Progenitor cell of endocrine pancreas (in vitro differentiated cells): ENCODE measurements at places on chromosomes 6 and 20.
A peak's percentile ranks its signal among the peaks of the same experiment; 100 is the strongest.

- peak overlapping the region; percentile 47 for H3K27ac ChIP-seq
- peaks cover 14% of the 10 kb centered on the region for H3K27me3 ChIP-seq
- H3K4me1 ChIP-seq = no peaks in the 10 kb centered on the region
- no peaks in the 10 kb centered on the region for H3K36me3 ChIP-seq
Observed at GRCh38 chr6:157575436-157576145, 194.6 kb downstream of the ZDHHC14 start.

DNA sequence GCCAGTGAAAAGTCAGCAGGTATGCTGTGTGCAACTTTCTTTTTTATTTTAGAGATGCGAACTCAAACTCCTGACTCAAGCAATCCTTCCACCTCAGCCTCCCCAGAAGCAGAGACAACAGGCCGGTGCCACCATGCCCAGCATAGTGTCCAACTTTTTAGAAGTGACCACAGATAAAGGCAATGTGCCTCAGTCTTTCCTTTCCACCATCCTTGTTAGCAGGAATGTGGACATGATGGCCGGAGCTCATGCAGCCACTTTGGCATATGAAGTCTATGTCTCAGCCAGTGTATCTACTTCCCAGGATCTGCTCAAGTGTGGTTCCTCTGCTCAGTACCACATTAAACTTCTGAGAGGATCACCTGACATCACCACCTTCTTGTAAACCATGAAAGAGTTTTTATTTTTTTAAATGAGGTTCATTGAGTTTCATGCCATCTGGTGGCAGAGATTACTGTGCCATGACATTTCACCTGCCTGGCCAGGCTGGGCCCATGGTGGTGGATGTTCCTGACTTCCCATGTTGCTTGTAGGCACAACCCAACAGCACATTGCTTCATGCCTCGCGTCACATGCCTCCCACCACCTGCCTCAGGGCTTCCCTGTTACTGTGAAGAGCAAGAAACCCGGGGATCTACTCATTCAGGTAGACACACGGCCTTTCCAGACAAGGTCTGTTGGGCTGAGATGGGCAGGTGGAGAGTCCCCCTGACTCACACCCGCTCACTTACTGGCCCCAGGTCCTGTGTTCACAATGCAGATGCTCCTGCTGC lies 216.5 kb downstream of the LY86 start:
- DNase-seq = no peak
- H3K27ac ChIP-seq = no peak overlapping the region
- H3K4me3 ChIP-seq = no peak overlapping the region
- no peaks in the 10 kb centered on the region for H3K36me3 ChIP-seq

- no peak overlapping the region for H3K4me3 ChIP-seq
- peaks cover 10% of the 10 kb centered on the region for H3K4me1 ChIP-seq
- DNase-seq = no peak
- H3K27me3 ChIP-seq = no peaks in the 10 kb centered on the region
- peaks cover 4% of the 10 kb centered on the region for H3K36me3 ChIP-seq
Observed at GRCh38 chr20:20697325-20697845, 15.1 kb downstream of the RALGAPA2 start.

DNA sequence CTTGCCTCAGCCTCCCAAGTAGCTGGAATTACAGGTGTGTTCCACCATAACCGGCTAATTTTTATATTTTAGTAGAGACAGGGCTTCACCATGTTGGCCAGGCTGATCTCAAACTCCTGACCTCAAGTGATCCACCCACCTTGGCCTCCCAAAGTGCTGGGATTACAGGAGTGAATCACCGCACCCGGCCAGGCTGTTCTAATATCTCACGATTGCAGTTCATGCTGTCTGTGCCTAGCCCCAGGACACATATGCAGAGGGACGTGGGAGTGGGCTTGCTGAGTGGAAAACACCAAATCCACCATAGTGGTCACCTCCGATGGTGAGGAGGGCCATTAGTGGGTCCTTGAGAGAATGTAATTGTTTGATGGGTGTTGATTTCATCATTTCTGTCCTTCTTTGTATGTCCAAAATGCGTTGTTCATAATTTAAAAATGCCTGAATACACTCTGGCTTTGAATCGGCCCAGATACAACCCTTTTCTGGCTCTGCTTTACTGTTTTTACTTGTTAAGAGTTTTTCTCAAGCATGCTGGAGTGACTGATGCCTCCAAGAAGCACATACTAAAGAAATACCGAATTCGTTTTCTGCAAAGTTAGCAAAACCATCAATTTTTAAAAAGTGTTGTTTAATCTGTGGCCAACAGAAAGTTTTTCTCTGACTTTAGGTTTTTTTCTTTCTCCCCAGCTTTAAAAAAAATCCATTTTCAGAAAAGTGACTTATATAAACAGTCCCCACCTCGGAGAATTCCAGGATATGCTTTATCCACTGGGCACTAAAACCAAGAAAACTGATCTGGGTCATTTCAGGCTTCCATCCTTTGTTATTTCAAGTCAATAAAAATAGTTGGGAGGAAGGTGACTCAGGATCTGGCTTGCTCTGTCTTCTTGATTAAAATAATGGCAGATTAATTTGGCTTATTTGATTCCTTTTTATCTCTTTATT lies 18.8 kb upstream of the RALGAPA2 start:
- H3K36me3 ChIP-seq = no peaks in the 10 kb centered on the region
- H3K4me3 ChIP-seq = no peak overlapping the region
- no peak overlapping the region for H3K27ac ChIP-seq
- H3K27me3 ChIP-seq = no peaks in the 10 kb centered on the region
- no peaks in the 10 kb centered on the region for H3K4me1 ChIP-seq

DNA sequence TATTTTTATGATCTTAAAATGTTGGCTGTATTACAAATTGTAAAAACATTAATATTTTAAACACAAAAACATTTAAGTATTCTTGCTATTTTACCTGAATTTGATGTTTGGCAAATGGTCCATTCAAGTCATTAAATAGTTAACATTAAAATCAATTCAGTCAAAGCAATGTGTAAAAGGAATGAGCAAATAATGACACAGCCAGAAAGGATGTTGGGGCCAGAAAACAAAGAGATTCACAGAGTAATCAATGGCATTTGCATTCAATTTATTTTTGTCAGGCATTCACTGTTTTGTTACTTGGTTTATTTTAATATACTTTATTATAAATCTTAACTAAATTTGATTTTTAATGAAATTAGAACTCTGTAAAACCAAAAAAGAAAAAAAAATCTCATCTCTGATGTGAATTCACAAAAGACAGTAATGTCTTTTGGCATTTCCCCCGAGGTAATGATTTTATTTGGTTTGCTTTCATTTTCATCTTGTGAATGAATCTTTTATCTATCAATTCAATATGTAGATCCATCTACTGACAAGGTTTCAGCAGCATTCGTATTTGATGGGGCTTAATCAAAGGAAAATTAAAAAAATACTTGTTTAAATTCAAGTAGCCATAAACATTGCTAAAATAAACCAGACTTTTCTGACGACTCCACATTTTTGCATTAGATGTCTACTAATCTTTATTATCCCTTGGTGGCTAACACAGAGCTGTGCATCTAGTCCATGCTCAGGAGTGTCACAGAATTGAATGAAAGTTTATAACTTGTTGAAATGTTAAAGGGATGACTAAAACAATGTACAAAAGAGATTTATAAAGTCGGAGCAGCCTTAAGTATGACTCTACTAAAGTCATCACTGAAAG lies 866.7 kb upstream of the GJE1 start:
- no peak overlapping the region for H3K4me3 ChIP-seq
- H3K27me3 ChIP-seq = no peaks in the 10 kb centered on the region
- H3K27ac ChIP-seq = no peak overlapping the region
- H3K4me1 ChIP-seq = peaks cover 14% of the 10 kb centered on the region
- DNase-seq = no peak

DNA sequence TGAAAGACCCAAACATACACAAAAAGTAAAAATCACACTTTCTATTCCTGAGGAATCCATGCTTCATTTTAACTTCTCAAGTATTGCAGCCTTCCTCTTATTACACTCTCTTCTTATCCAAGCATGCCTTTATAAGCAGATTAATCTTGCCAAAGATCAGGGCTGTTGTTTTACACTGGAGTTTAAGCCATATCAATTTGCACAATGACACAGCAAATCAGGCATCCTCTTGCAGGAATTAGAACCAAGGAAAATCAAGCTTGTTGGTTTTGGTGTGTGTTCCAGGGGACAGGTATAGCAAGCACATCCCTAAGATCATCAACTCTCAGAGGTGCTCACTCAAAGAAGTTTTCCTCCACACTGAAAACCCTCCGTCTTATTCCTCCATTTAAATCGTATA lies 69.5 kb downstream of the CYP39A1 start:
- H3K4me3 ChIP-seq = no peak overlapping the region
- H3K36me3 ChIP-seq = peaks cover 15% of the 10 kb centered on the region
- H3K27ac ChIP-seq = no peak overlapping the region
- H3K27me3 ChIP-seq = no peaks in the 10 kb centered on the region

GRCh38 chr6:14932485-14933182 lies 313.2 kb upstream of the JARID2 start:
- no peak overlapping the region for H3K4me3 ChIP-seq
- H3K27me3 ChIP-seq = no peaks in the 10 kb centered on the region
- H3K36me3 ChIP-seq = no peaks in the 10 kb centered on the region
- peaks cover 27% of the 10 kb centered on the region for H3K4me1 ChIP-seq
- H3K27ac ChIP-seq = no peak overlapping the region

DNA sequence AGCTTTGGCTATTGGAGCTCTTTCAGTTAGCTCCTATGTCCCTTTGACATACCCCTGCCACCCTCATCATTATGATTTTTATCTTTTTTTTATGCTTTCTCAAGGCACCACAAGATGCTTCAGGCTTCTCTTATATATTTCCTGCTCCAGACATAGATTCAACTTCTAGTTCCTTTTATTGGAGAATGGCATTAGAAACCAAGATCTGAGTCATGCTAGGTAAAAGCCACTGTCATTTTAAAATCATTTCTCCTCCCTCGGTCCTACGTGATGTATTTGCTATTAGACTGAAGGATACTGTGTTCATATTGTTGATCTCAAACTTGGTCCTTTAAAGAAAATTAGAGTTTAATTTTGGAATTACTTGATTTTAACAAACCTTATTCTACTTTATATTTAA lies 8.3 kb downstream of the TENT5A start:
- H3K27ac ChIP-seq = no peak overlapping the region
- DNase-seq = no peak

GRCh38 chr20:50594231-50594590 lies 84.0 kb downstream of the PTPN1 start:
- no peak for DNase-seq
- peaks cover 4% of the 10 kb centered on the region for H3K27me3 ChIP-seq
- no peak overlapping the region for H3K4me3 ChIP-seq
- H3K36me3 ChIP-seq = no peaks in the 10 kb centered on the region
- peaks cover 4% of the 10 kb centered on the region for H3K4me1 ChIP-seq

DNA sequence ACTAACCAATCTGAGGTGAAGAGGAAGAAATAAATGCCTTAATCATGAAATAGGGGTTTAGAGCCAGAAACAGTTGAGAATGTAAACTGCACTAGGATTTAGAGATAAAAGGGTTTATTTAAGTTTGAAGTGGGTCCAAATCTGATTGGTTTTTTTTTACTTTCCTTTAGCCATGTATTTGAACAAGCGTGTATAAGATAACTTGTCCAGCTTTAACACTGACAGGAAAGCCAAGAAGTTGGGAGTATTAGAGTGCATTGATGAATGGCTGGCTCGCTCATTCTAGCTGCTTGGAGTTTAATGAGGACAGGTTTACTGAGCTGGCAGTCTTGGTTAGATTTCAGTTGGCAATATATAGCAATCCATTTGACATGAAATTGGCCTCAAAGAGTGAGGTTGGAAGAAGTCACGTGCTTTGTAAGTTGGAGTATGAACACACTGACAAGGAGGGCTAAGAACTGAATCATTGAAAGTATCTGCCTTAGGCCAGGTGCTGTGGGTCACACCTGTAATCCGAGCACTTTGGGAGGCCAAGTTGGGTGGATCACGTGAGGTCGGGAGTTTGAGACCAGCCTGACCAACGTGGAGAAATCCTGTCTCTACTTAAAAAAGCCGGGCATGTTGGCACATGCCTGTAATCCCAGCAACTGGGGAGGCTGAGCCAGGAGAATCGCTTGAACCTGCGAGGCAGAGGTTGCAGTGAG lies 13.7 kb downstream of the SRSF3 start:
- H3K4me1 ChIP-seq = peaks cover 42% of the 10 kb centered on the region
- H3K4me3 ChIP-seq = peak overlapping the region; percentile 40
- no peaks in the 10 kb centered on the region for H3K27me3 ChIP-seq
- no peak for DNase-seq
- H3K36me3 ChIP-seq = peaks cover 60% of the 10 kb centered on the region
- H3K27ac ChIP-seq = peak overlapping the region; percentile 88
